Cardiac muscle cell (in vitro differentiated cells and primary cell): ENCODE measurements at places on chromosomes 6 and 20. TPM values are rescaled to one million over a fixed set of nuclear protein-coding genes. Genes with fewer than 3 reads are reported as not detected.

TTK gene
- polyA plus RNA-seq, result 3.7 and 27.7 TPM in 2 replicates

ABCC10 gene
- 20.6 and 29.4 TPM in 2 replicates for polyA plus RNA-seq

SAMD10 gene
- polyA plus RNA-seq, result 22.6 and 36.5 TPM in 2 replicates

ERVFRD-1 gene
- 0.05 TPM in 1 of 2 replicates, not detected in the other for polyA plus RNA-seq

ZSCAN23 gene
- polyA plus RNA-seq, result 0.90 and 4.9 TPM in 2 replicates

GPRC6A gene
- 0.10 TPM in 1 of 2 replicates, not detected in the other for polyA plus RNA-seq

DNA sequence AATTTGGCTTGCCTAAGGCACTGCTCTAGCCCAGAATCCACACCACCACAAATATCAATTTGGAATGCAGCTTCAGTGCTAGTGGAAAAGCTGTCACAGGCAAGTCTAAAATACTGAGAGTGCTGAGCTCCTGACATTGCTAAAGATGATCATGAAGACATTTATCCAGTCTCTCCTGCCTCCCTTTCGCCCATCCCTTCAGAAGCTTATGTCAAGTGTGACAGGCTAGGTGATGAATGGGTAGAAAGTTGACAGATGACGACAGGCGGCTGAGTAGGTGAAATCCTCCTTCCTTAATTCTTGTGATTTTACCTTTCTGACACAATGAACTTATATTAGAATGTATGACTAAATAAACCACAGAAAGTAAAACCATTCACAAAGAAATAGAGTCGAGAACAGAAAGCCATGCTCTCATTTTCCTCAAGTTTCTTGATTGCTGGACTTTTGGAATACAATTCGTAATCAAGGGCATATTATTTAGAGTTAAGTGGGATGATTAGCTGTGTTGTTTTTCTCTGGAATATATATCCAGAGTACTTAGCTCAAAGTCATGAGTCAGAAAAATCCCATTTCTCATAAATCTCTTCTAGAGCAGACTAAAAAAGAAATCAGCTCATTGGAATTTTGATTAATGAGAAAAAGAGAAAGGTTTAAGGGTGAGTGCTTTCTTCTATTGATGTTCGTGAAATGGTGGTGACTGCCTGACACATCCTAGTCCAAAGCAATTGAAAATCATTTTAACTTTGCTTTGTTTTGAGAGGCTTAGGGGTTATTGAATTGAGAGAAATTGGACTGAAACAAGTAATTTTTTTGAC is 1228.2 kb upstream of the CITED2 start:
- no peak overlapping the region for H3K4me3 ChIP-seq
- H3K36me3 ChIP-seq, result no peaks in the 10 kb centered on the region
- DNase-seq, result peak; percentile 0
- no peak overlapping the region for H3K27ac ChIP-seq
- H3K4me1 ChIP-seq, result no peaks in the 10 kb centered on the region
- H3K27me3 ChIP-seq, result no peaks in the 10 kb centered on the region

DNA sequence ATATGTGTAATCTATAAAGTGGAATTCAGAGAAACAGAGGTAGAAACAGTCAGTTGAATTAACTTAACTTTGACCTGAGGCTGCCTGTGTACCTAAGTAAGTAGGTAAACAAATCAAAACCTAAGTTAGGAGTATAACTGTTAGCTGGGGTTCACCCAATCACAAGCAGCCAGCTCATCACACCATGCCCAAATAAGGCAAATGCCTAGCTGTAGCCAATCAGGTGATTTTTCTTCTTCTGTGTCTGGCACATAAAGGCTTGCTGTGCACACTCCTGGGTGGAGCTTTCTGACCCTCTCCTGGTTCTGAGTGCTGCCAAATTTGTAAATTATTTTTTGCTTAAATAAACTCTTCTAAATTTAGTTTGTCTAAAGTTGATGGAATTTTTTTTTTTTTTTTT is 54.7 kb upstream of the TRIM39 start:
- H3K27me3 ChIP-seq, result no peaks in the 10 kb centered on the region
- no peak overlapping the region for H3K4me3 ChIP-seq
- DNase-seq, result no peak
- no peak overlapping the region for H3K27ac ChIP-seq
- H3K36me3 ChIP-seq, result no peaks in the 10 kb centered on the region

DNA sequence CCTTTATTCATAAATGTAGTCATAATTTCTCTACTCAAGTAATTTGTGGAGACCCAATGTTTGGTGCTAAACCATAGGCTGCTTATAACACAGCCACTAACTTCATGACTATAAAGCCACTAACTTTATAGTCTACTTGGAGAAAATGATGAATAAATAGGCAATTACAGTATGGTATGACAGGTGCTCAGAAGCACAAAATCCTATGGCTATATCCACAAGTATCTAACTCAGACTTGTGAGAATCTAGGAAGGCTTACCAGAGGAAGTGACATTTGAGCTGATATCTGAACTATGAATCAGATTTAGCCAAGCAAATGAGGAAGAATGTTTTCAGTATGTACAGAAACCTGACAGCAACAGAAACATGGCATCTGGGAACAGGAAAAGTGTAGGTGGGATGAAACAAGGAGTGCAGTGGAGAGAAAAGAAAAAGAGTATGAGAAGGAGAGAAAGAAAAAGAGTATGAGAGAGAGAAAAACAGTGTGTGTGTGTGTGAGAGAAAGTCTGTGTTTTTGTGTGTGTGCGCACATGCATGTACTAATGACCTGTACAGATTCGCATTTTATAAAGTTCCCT is 59.9 kb downstream of the REV3L start:
- no peak overlapping the region for H3K27ac ChIP-seq
- no peaks in the 10 kb centered on the region for H3K27me3 ChIP-seq
- H3K4me3 ChIP-seq, result no peak overlapping the region
- DNase-seq, result no peak
- no peaks in the 10 kb centered on the region for H3K36me3 ChIP-seq

DNA sequence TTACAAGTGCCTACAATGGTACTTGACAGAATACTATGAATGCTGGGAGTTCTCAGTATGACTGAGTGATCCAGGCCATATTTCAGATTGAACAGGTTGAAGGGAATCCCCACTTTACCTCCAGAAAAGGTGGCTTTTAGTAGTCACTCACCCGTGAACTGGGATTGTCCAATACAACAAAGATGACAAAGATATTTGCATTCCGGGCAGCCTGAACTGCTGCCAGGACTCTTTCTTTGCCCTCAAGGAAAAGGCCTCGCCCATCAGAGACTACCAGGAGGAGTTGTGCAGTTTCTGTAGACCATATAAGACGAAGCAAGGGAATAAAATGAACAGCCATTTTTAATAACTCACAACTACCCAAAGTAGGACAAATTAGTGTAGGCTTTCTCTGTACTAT is 6.3 kb upstream of the LYRM2 start:
- H3K36me3 ChIP-seq, result peaks cover 35% of the 10 kb centered on the region
- H3K27ac ChIP-seq, result no peak overlapping the region
- DNase-seq, result no peak
- H3K4me1 ChIP-seq, result no peaks in the 10 kb centered on the region
- no peaks in the 10 kb centered on the region for H3K27me3 ChIP-seq

- H3K4me1 ChIP-seq, result no peaks in the 10 kb centered on the region
- peak within 1 kb of the TSS; percentile 33 for H3K4me3 ChIP-seq
- DNase-seq, result peak; percentile 87
Measured at GRCh38 chr6:35804996-35805736, at the start of gene LHFPL5. Gene LHFPL5, plus strand, starts transcription at chr6:35805352. Its CDS starts 319 bp downstream, at chr6:35805671.

DNA sequence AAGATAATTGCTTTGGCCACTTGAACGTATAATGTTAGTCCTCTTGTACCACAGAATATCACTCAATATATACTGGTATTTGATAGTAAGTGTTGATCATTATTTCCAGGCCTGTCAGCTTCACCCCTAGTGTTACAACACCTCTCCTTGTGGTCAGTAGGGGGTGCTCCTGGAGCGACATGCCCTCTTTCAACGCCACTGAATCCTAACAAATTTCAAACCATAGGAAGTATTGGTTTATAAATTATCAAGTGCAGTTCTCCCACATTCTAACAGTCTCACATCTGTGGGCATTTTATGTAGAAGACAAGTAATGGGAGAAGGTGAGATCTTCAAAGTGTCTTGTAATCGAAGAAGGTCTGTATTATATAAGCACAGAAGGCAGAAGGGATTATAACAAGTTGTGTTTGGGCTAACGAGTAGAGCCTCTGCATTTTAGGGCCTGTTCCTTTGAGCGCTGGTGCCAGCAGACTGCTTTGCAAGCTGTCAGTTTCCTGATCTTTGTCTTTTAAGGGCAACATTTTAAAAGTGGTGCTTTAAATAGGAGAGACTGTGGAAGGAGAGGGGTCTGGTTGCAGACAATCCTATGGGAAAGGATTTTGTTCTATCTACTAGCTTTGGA is 57.1 kb upstream of the CEP162 start:
- no peak overlapping the region for H3K27ac ChIP-seq
- no peaks in the 10 kb centered on the region for H3K36me3 ChIP-seq
- no peaks in the 10 kb centered on the region for H3K27me3 ChIP-seq
- DNase-seq, result peak; percentile 40

DNA sequence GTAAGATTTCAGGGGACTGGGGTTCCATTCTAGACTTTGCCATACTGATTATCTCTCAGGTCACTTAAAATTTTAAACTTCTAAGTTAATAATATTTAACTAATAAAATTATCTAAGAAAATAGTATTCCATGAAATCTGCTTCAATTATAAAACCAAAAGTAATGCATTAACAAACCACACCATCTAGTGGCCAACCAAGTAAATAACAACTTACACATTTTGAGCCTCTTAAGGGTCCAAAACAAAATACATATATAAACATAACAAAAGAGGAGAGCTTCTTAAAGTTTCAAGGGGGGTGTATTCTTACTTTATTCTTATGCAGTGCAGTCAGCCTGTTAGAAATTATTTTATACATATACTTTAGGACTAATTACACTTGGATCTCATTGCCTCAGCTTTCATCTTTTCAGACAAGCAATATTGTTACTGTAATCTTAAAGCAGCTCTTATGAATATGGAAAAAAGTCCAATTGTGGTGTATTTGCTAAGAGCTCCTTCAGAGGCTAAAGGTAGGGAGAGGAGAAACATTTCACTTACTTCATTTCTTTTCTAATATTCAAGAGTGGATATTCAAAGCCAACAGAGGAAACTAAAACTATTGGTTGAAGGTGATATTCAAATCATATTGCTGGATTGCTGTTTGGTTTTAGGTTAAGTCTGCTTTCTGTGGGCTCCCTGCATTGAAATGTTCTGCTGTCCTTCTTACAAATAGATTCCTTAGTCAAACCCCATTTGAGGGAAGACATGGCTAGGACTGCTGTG is 199.7 kb upstream of the SIM1 start:
- no peak overlapping the region for H3K4me3 ChIP-seq
- no peaks in the 10 kb centered on the region for H3K4me1 ChIP-seq
- no peaks in the 10 kb centered on the region for H3K36me3 ChIP-seq
- H3K27ac ChIP-seq, result no peak overlapping the region

GRCh38 chr6:127912914-127913313 is 12.1 kb upstream of the THEMIS start:
- H3K36me3 ChIP-seq, result no peaks in the 10 kb centered on the region
- no peak for DNase-seq
- no peak overlapping the region for H3K27ac ChIP-seq
- H3K27me3 ChIP-seq, result no peaks in the 10 kb centered on the region
- no peaks in the 10 kb centered on the region for H3K4me1 ChIP-seq

DNA sequence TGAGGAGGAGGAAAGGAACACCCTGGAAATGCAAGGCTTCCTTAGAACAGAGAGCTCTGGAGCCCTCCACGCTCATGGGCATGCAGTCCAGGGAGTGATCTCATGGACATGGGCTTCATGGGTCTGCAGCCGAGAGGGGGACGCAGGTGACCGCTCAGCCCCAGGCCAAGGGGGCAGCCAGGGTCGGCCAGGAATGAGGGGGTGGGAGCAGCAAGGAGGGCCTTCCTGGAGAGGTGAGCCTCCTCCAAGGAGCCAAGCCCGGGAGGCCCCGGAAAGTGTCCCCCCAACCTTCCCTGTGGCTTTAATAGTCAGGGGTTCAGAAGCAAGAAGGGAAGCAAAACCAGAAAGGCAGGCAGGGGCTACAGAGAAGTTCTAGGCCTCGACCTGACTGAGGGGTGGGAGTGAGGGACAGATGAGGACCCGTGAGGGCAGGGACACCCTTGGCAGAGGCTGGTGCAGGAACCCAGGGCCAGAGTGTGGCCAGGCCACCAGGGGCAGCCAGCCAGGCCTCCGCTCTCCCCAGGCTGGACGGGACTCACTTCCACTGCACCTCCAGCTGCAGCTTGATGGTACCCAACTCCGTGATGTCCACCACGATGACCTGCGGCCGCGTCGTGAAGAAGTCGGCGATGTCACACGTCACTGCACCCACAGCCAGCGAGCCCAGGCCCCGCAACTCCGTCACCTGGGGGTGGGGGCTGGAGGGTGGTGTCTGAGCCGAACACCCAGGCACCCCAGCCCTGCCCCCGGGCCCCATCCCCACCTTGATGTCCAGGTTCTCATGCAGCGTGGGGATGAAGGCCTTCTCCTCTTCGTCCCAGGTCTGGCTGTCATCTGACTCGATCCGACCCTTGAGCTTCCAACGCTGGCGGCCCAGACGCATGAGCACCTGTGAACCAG is 83.2 kb downstream of the RIPOR3 start:
- H3K4me3 ChIP-seq, result no peak overlapping the region
- no peaks in the 10 kb centered on the region for H3K36me3 ChIP-seq
- no peaks in the 10 kb centered on the region for H3K4me1 ChIP-seq
- no peaks in the 10 kb centered on the region for H3K27me3 ChIP-seq

- peak; percentile 43 for DNase-seq
- peaks cover 10% of the 10 kb centered on the region for H3K4me1 ChIP-seq
- H3K27ac ChIP-seq, result no peak overlapping the region
- peaks cover 99% of the 10 kb centered on the region for H3K27me3 ChIP-seq
- no peak overlapping the region for H3K4me3 ChIP-seq
- H3K36me3 ChIP-seq, result no peaks in the 10 kb centered on the region
Measured at GRCh38 chr6:98839781-98840361, 5.5 kb downstream of the POU3F2 start.

- peak; percentile 24 for DNase-seq
- H3K27ac ChIP-seq, result no peak overlapping the region
- peak overlapping the region; percentile 8 for H3K4me3 ChIP-seq
- H3K27me3 ChIP-seq, result peaks cover 94% of the 10 kb centered on the region
- H3K36me3 ChIP-seq, result no peaks in the 10 kb centered on the region
Measured at GRCh38 chr20:21100578-21101452, 5.3 kb downstream of the LINC00237 start.

DNA sequence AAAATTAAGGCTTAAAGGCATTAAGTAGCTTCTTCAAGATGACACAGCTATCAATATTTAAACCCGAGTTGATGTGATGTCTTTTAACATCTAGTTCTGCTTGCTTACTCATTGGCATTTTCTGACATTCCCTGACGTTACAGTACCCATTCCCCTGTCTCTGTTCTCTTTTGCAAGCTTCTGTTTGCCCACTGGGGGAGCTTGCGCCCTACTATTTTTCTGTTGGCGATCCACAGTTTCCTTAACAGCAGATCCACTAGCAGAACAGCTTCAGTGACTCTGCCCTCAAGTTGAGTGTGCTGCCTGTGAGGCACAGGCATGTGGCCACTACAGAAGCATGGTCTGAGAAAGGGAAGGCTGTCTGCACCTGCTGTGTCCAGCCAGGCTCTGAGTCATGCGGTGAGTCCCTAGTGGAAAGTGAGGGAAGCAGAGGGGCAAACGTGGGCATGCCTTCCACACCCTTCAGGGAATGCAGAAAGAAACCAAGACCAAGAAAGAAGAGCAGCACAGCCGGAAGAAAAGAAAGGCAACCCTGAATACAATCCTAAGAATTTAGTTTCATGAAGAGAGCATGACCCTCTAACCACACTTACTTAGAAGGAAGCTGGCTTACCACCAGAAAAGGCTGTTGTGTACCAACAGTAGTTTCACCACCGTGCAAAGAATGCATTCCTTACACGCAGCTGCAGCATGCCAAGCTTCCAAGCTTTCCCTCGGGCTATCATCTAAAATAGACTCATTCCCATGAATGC is 97.7 kb upstream of the VGLL2 start:
- H3K36me3 ChIP-seq, result no peaks in the 10 kb centered on the region
- H3K27ac ChIP-seq, result no peak overlapping the region
- no peak overlapping the region for H3K4me3 ChIP-seq

- peak overlapping the region; percentile 35 for H3K27ac ChIP-seq
- no peak overlapping the region for H3K4me3 ChIP-seq
- H3K4me1 ChIP-seq, result peaks cover 12% of the 10 kb centered on the region
Measured at GRCh38 chr6:28646650-28647049, 121.0 kb downstream of the GPX5 start.
